Activated CD4-positive, CD25-positive, alpha-beta regulatory T cell treated with anti-CD3 and anti-CD28 coated beads, Interleukin-2, amount 50 U/mL, for 16 hours (primary cell): ENCODE measurements at places on chromosomes 3 and 15.

GRCh38 chr15:42547918-42548248 is 710 bp downstream of the LRRC57 start:
- no peak for DNase-seq

DNA sequence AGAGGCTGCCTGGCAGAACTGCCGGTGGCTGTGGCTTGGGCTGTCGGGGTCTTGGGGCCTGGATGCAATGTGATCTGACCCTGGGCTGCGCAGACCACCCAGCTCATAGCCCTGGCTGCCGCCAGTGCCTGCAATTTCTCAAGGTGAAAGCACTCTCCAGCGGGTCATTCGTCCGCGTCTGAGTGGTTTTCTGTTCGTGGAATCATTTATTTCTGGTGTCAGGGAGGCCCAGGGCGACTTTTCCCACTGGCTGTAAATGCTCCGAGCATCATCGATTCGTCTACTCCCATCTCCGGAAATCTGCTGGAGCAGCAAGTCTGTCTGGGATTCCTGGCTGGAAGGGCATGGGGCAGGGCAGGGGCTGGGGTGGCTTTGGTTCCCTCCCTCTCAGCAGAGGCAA is 40.6 kb upstream of the ADPGK start:
- no peak for DNase-seq

DNA sequence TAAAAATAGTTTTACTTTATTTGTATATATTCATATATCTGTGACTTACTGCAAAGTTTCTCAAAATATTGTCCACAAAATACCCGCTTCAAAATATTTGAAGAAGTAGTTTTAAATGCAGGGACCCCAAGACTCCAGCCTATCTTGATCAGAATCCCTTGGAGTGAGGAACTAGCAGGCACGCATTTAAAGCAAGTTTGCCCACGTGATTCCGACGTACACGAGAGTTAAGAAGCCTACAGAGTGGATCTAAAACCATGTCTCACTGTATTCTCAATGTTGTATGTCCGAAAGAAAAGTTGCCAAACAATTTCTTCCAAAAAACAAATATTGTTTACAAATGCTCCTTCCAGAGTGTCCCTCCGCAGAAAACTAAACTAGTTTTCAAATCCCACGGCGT is 1.7 kb downstream of the GABRB3 start:
- no peak for DNase-seq

- peak; percentile 26 for DNase-seq
Measured at GRCh38 chr3:110314512-110315114, 757.0 kb upstream of the NECTIN3 start.

GRCh38 chr3:64595253-64595694 is 92.5 kb downstream of the ADAMTS9 start:
- no peak for DNase-seq

GRCh38 chr3:144289057-144289456 is 317.4 kb downstream of the DIPK2A start:
- DNase-seq = no peak

GRCh38 chr3:39191773-39192172 is 622 bp downstream of the XIRP1 start:
- DNase-seq = no peak

DNA sequence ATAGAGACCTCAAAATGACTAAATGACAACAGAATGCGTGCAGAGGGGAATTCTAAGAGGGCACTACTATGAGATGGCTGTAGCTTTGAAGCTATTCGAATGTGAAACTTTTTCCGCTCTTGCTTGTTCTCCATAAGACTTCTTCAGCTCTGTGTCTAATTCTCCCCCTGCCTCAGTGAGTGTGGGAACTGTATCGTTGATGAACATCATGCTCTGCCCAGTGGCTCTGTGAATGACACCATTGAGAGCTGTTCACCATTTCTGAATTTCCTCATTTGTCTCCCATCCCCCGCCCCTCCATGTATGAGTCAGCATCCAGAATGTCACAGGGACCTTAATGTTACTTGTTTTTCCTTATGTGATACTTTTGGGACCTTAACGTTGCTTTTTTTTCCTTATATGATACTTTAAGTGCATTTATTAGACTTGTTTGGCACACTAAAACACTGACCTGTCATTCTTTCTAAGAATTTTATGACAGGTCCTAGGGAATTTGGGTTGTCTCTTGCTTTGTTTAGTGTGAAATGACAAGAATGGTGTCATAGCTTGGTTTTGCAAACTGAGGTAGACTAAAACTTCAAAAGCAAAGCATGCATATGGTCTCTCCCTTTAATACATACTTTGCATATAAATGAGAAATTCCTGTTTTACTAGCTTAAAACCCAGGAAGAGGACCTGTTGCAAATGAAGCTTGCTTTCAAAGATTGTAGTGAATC is 99.6 kb downstream of the FNDC3B start:
- DNase-seq = no peak

- no peak for DNase-seq
Measured at GRCh38 chr3:172201136-172201869, 161.9 kb downstream of the FNDC3B start.

GRCh38 chr15:69720536-69720935 is 267.9 kb downstream of the RPLP1 start:
- no peak for DNase-seq

DNA sequence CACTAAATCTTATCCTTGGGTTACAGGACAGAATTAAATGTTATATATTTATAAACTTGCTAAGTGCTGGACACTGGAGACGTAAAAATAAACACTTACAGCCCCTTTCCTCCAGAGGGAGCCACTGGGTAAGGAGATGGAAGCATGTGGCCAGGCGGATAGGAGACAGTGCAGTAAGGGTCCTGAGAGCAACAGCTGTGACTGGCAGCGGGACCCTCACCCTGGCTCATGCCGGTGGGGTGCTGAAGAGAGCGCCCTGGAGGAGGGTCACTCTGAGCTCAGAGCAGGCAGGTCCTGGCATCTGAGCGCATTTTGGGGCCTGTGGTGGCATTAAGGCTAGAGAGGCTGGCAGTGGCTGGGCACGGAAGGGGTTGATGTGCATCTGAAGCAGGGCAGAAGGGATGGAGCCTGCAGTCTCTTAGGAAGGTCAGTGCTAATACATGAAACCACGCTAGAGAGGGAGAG is 16.0 kb downstream of the SEC61A1 start:
- no peak for DNase-seq

- no peak for DNase-seq
Measured at GRCh38 chr3:30342318-30343060, 263.9 kb upstream of the TGFBR2 start.

DNA sequence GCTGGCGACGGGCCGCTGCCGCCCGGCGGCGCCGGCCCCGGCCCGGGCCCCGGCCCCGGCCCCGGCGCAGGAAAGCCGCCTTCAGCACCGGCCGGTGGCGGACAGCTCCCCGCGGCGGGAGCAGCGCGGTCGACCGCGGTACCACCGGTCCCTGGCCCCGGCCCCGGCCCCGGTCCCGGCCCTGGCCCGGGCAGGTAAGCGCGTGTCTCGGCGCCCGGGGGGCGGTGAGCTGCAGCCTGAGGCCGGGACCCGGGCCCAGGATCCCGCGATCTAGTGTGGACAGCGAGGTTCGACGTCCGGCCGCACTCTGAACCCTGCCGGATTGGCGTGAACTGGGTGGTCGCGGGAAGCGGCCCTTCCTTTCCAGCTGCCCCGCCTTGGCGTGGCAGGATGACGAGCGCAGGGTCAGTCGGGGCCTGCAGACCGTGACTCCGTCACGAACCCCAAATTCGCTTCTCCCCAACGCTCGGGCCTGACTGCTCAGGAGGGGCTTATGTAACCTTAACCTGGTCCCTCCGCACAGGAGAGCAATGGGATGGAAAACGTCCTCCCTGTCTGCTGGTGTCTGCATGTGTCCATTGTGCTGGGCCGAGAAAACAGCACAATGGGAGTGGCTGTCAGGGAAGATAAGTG is 472 bp downstream of the BSN start:
- DNase-seq = no peak

DNA sequence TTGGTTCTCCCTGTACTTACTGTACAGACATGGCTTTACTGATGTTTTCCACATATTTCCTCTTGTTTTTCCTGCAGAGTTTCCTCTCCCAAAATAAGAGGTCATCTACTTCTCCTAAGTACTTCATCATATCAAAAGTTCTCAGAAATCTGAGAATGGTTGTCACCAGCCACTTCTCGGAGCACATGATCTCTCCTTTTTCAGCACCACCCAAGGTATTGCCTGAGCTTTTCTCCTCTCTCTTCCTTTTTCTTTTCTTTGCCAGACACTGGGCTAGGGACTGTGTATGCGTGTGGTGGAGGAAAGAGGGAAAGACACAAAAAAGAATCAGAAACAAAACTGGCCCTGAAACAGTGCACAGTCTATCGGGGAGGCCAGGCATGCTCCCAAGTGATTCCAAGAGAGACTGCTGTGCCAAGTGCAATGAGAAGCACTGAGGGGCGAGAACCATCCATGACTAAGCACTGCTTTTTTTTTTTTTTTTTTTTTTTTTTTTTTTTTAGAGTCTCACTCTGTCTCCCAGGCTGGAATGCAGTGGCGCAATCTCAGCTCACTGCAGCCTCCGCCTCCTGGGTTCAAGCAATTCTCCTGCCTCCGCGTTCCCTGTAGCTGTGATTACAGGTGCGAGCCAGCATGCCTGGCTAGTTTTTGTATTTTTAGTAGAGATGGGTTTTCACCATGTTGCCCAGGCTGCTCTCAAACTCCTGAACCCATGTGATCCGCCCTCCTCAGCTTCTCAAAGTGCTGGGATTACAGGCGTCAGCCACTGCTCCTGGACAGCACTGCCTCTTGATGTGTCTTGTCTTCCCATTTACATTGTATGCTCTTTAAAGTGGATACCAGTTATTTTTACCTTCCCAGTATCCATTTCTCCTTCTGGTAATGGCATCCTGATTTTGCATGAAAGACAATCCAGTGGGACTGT is 194.0 kb upstream of the FEZF2 start:
- DNase-seq = no peak

DNA sequence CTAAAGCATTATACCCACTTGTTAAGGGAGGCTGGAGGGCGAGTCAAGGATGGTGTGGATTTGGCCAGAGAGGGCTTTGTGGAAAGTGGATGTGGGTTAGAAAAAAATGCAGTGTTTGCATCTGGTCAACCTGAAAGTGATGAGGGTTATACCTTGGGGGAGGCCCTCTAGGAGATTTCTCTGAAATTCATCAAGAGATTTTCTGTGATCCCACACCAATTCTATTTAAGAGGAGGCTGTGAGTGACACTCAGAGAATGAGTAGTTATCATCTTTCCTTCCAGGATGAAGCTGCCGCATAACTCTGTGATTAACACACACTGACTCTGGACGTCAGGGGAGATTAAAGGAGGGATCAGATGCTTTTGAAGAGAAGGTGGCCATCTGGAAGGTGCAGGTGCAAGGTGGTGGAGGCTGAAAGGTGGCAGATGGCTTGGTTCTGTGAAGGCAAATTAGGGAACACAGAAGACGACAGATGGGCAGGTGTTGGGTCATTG is 54.8 kb downstream of the ANAPC13 start:
- DNase-seq = no peak

DNA sequence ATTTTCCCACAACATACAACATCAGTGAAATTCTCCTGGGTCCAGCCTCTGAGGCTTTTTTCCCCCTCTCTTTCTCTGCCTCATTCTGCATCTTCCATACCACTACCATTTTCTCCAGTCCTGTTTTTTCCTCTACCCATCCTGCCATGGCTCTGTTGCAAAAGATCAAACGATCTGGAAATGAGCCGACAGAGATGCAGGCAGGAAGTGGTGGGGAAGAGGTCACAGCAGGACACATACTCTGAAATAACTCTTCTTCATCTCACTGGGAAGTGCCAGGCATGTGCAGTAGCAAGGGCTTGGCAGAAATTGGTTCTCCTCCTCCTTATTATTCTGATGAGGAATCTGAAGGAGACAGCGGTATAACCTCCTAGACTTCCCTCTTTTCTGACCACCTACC is 114.3 kb downstream of the CORO2B start:
- no peak for DNase-seq

DNA sequence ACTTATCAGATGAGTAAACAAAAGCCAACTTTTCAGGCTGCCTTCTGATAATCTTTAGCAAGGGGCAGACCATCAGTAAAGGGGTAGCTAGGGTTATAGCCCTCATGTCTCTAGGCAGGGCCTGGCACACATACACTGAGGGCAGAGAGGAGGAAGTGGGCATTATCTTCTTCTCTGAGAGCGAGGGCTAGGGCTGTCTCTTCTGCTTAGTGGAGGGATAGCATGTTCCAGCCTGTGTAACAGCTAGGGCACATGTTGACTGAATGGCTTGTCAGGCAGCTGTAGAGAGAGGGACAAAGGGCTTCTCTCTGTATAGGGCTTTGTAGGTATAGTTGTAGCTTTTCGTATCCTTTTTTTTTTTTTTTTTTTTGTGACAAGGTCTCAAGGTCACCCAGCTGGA is 17.8 kb downstream of the CRTC3 start:
- no peak for DNase-seq

- DNase-seq = no peak
Measured at GRCh38 chr3:105987809-105988208, 119.0 kb upstream of the CBLB start.

GRCh38 chr3:94734206-94734605 is 671.3 kb downstream of the NSUN3 start:
- no peak for DNase-seq

DNA sequence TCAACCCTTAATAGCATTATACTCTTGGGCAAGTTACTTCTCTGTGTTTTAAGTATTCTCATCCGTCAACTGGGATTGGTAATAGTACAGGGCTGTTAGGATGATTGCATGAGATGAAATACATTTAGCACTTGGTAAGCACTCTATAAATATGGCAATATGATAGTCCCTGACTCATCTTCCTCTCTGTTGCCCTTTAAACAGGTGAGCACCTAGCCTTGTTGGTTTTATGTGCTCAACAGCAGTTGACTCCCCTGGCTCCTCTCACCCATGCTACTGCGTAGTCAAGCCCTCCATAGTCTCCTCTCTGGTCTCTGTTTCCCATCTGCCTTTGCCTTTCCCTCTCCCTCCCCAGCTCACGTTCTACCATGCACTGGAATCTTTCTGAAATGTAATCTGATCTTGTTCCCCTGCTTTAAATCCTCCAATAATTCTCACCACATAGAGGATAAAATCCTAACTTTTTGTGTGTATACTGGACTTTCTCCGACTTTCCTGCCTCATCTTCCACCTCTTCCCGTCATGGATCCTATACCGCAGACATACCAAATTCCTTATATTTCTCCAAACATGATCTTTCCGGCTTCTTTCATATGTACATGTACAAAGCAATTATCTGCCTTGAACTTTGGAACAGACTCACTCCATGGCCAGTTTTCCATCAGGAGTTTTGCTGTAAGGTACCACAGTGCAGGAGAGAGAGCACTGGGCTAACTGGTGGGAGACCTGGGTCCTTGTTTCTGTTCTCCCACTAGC is 42.3 kb downstream of the FSD2 start:
- no peak for DNase-seq

- DNase-seq = no peak
Measured at GRCh38 chr3:171743327-171744157, 66.7 kb downstream of the PLD1 start.
